Suprapubic skin (tissue), 4 donors: ENCODE measurements at places on chromosomes 1 and 21. TPM values are rescaled to one million over a fixed set of nuclear protein-coding genes. Genes with fewer than 3 reads are reported as not detected.

NDUFS2 gene
- 132 TPM for total RNA-seq

AHDC1 gene
- total RNA-seq = 103 TPM

TNFSF18 gene
- total RNA-seq = not detected

MSH4 gene
- total RNA-seq = not detected

ANKRD45 gene
- not detected for total RNA-seq

RIIAD1 gene
- total RNA-seq = not detected

APOBEC4 gene
- not detected for total RNA-seq

FASLG gene
- total RNA-seq = not detected

MRPL39 gene
- total RNA-seq = 28.7 TPM

TAF5L gene
- total RNA-seq = 16.8 TPM

LDLRAD1 gene
- total RNA-seq = not detected

NTRK1 gene
- not detected for total RNA-seq
